Stimulated activated CD4-positive, alpha-beta T cell treated with anti-CD3 and anti-CD28 coated beads, Interleukin-1b, Interleukin-23, amount 100 ng/mL, for 24 hours (primary cell): ENCODE measurements at places on chromosomes 3 and 15.
A peak's percentile ranks its signal among the peaks of the same experiment; 100 is the strongest.

DNA sequence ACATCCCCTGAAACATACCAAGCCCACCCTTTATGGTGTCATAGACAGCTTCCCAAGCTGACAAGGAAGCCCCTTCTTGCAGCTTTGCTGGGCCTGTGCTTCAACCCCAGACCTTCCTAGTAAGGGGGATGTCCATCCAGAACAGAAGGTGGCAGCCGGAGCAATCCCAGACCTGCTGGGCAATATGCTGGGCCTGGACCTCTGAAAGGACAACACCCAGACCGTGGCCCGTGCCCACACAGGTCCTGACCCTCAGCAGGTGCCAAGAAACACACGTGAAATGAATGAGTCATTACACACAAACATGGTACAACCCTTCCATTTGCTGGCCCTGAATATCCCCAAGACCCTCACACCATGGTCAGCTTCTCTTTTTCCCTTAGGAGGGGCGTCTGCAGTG is 19.8 kb upstream of the VILL start:
- DNase-seq: no peak

DNA sequence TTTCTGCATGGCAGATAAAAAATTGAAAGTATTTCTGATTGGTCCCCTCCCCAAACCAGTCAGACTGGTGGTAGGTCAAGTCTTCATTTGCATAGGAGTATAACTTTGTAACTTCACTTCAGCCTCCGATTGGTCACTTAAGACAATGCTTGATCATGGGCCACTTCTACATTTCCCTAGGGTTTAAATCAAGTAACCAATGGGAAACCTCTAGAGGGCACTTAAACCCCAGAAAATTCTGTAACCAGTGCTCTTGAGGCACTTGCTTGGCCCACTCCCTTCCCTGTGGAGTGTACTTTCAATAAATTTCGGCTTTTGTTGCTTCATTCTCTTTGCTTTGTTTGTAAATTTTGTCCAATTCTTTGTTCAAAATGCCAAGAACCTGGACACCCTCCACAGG is 225.5 kb downstream of the ARPP21 start:
- DNase-seq: no peak

DNA sequence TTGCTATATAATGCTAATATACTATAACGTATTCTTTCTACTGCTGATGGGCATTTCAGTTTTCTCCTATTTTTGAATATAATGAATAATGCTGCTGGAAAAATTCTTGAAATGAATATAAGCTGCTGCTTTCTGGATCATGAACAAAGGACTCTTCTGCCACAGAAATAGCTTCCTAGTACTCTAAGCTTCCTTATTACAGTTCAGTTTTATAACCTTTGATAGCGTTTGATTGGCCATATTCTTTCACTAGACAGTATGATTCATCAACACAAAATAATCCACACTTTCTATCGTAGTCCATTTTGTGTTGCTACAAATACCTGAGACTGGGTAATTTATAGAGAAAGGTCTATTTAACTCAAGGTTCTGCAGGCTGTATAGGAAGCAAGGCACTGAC is 16.4 kb upstream of the UBE3A start:
- DNase-seq: no peak

DNA sequence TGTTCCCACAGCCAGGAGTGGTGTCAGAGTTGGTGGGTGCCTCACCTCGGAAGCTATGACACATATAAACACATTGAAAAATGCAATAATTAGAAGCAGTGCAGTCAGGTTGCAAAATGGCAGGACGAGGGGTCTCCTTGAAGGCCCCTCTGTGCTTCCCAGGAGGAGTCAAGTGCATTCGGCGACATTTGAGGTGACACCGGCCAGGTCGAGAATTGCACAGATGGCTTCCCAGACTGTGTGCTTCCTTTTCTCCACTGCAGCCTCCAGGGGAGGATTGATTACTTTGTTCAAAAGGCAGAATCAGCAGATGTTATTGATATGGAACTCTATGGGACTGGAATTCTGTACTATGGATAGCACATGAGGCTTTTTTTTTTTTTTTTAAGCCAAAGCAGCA is 163.2 kb downstream of the MINAR1 start:
- DNase-seq: no peak

GRCh38 chr3:48018841-48019240 is 2.6 kb upstream of the MAP4 start:
- DNase-seq: no peak

DNA sequence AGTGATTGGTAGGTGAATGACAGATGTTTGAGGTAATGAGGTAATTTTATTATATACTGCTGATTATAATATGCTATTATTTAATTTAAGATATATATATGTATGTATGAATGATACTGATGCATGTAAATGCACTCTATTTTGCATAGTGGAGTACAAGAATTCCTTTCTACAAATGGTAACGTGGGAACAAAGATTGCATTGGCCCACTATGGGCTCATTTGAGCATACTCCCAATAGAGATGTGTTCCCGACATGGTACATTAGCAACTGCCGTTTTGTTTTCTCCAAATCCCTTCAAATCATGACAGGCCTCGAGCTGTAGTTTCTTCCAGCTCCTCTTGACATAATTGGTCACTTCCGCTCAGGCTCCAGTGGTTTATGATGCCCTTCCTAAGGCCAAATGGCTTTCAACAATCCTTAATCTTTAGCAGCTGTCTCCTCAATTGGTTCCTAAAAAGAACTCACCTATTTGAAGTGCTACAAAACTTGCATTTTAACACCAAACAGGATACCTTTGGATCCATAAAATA is 266.1 kb downstream of the ADAMTSL3 start:
- no peak for DNase-seq

GRCh38 chr3:54915976-54916375 is 11.9 kb downstream of the LRTM1 start:
- no peak for DNase-seq

DNA sequence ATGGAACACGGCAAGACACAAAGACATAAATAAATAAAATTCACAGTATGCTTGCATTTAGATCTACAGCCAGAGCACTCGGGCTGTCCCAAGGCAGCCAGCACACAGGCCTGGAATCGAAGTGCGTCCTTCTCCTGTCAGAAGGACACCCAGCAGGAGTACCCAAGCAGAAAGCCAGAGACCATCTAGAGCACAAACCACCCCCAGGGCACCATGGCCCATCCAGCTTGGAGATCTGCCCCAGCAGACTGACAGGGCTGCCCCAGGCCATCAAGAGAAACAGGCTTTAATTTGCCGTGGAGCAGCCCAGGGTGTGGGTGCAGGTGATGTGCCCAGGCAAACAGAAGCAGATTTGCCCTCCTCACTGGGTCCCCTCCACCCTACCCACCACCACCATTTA is 7.8 kb upstream of the SPATA12 start:
- no peak for DNase-seq

- no peak for DNase-seq
Measured at GRCh38 chr3:98012979-98013378, 22.1 kb downstream of the GABRR3 start.

DNA sequence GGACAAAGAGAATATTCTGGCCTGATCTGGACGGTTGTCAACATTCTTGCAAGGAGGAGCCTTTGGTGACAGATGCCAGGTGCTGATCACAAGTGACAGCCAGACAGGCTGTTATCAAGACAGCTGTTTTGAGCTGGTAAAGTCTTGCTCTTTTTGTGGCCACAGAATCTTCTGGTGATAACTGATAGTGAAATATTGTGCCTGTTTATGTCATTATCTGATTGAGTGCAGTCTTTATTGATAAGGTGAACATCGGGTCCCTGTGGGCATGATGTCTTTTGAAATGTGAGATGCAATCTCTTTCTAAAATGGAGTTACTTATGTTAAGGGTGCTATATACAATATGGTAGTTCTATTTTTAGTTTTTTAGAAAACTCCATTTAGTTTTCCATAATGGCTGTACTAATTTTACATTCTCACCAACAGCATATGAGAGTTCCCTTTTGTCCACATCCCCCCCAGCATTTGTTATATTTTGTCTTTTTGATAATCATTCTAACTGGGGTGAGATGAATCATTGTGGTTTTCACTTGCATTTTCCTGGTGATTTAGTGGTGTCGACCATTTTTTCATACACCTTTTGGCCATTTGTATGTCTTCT is 10.7 kb downstream of the CEP63 start:
- no peak for DNase-seq

DNA sequence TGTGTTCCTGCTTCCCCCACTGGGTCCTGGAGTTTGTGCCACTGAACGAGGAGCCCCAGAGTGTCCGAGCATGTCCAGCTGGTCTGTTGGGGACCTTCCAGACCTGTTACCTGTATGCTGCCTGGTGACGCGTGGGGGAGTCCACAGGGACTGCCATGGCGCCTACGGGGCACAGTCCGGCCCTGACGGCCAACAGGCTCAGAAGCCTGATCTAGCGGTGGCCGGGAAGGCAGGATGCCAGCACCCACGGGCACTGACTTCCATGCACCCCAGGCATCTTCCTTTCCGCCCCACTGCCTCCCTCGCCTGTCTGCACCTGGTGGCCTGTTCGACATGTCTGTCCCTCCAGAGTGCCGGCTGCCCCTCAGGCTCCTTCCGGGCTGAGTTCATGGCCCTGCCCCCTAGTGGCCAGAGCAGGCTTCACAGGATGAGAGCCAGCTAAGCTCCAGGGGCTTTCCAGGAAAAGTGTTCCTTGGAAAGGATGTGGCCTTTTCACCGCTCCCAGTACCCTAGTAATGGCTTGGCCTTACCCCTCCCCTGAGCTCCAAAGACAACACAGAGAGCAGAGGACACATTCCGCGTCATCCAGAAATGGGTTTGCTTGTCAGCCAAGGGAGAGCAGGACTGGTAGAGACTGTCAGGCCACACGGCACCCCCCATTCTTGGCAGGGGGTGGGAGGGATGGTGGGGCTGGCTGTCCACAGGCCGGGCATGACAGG is 35.7 kb downstream of the NGRN start:
- DNase-seq: peak; percentile 44

GRCh38 chr3:118863731-118864322 is 170.8 kb downstream of the IGSF11 start:
- DNase-seq: no peak

GRCh38 chr15:26838742-26839460 is 28.0 kb upstream of the GABRA5 start:
- DNase-seq: no peak

GRCh38 chr15:86650094-86650493 is 570.4 kb downstream of the AGBL1 start:
- no peak for DNase-seq
